DMS 273 treated with DMSO at 0.1 percent for 48 hours (cell line): ENCODE measurements at places on chromosomes 6 and 20.

- DNase-seq = no peak
Observed at GRCh38 chr6:27809067-27809938, 102.9 kb downstream of the OR2B2 start.

DNA sequence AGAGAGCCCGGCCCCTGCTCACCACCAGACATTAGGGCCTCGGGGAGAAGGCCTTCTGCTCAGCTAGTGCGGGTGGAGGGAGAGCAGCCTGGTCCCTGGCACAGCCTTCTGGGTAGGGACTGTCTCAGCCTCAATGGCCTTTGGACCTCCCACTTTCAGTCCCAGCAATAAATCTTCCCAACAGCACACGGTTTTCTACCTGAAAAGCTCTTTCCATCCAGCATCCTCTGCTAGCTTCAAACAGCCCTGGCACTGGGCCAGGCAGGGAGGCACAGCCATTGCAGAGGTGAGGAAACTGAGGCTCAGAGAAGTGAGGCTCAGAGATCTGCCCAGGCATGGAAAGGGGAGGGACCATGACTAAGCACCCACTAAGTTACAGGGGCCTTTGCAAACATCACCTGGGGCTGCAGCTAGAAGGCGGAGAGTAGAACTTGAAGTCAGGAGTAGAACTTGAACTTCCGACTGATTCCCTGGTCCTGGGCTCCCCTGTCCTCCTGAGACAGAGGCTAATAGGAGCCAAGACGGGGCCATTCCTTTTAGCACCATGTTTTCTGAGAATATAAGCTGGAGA is 43.9 kb upstream of the NOL4L start:
- DNase-seq = no peak

DNA sequence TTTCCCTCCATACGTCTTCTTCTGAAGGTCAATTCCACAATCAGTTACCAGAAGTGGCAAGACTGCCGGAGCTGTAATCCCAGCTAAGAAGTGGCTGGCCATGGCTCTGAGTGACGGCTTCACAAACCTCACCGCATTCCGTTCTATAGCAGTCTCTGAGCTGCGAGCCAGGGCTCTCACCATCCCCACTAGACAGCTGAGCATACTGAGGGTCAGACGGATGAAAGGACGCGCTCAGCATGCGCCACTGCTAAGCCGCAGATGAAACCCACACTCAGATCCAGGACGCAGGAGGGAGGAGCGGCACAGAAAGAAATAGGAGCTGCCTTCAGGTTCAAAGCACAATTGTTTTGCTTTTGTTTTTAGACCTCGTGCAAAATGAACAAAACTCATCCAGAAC is 97.9 kb downstream of the ANKRD60 start:
- DNase-seq = no peak

DNA sequence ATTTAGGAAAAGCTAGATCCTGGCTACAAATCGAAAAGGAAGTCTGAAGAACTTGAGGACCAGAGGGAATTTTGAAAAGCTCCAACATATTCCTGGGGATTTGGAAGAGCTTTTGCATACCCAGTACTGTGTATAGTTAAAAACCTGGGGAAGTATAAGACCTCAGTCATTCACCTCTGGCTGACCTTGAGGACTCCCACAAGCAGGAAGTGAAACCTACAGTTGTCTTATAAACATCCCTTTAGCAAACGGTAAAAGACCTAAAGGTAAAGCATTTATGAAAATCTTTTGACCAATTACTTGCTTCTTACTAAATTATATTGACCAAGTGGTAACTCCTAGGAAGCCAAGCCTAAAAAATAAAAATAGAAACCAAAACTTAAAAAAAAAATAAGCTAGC is 175.0 kb downstream of the HAO1 start:
- DNase-seq = no peak

- DNase-seq = peak; percentile 47
Observed at GRCh38 chr6:99119109-99120031, 171.6 kb upstream of the FBXL4 start.

- no peak for DNase-seq
Observed at GRCh38 chr6:49336514-49337131, 126.4 kb downstream of the MMUT start.

- DNase-seq = no peak
Observed at GRCh38 chr6:144317736-144318135, 32.6 kb downstream of the UTRN start.

DNA sequence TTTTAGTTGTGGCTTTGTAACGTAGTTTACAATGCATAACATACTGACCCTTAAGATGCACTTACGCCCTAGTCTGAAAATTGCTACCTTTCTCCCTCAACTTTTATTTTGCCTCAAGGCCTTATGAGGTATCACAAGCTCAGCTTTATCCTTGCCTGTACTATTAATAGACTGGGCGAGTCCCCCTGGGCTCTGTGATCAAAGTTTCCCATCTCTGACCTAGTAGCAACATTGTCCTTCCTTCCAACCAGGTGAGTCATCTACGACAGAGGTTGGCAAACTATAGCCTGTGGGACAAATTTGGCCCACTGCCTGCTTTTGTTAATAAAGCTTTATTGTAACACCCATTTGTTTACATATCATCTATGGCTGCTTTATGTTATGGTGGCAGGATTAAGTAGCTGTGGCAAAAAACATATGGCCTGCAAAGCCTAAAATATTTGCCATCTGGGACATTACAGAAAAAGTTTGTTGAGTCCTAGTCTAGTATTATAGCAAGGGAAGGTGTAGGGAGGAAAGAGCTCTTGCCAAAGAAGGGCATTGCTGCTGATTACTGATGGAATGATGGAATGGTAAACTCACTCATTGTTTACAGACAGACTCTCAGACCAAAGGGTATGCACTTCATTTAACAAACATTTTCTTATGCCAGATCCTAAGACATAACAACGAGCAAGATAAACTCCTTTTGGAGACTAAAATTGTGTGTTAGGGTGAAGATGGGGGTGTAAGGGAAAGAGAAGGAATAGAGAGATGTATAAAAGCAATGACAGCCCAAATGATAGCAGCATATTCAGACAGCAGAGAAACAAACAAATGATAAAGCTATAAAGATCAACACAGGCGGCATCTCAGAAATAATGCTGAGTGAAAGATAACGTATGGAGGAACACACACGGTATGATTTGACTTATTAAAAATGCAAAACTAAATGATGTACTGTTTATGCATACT is 74.2 kb downstream of the SLC22A23 start:
- no peak for DNase-seq

DNA sequence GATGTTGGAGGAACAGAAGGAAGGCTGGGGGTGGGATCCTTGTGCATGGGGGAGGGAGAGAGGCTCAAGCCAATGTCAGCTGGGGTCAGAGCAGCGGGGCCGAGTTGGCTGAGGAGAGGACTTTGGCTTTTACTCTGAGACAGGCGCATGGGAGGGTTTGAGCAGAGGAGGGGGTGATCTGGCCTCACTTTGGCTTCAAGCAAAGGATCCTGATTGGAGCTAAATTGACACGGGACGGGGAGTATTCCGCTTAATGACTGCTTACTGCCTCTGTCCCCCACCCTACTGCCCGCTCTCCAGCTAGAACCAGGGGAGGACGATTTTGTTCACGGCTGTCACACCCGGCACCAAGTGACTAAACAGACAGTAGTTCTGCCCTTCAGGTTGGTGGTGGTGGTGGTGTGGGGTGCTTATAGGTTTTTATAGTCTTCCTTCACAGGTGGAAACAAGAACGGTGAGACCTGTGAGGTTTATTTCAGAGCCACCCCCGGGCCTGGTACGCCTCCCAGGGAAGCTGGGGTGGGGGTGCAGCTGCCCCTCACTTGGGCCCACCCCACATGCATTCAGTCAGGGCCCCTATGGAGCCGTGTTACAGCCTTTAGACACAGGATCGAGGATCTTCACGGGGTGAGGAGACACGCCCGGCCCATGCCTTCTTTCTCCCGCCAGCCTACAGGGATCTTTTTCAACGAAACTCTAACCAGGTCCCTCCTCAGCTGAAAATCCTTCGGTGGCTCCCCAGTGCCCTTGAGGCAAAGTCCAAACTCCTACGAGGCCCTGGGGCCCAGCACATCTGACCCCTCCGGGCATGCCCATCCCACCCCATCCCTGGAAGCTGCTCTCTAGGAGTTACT is 1.3 kb upstream of the SNAI1 start:
- DNase-seq = no peak

- DNase-seq = no peak
Observed at GRCh38 chr6:101662111-101662897, 268.8 kb downstream of the GRIK2 start.

DNA sequence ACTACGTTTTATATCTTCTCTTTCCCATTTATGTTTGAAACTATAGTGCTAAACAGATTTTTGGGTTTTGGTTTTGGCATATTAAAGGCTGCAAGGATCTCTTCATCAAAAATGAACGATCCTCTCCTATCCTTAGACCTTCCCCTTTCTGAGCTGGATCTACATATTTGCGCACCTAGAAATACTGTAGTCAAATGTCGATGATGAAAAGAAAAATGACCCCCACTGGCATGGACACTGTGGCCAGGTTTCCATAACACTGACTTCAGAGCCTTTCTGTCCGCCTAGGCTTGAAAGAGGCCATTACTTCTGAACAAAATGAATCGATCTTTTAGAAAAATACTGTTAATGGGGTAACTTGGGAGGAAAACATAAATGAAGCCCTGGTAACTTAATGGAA is 5.8 kb downstream of the FLRT3 start:
- no peak for DNase-seq

DNA sequence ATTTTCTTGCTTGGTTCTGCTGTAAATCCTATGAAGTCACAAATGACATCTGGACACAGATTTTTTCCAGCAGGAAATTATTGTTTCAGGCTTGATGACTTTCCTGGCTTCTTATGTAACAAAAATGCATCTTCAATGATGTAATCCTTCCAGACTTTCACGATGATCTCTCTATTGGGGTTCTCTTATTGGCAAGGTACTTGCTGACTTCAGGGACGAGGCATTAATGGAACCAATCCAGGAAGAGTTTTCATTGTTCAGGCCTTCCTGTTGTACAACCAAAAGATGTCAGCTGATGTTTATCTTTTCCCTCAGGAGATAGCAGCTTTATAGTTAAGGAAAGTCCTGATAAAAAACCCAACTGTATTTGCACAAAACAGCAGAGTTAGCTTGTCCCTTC is 118.5 kb upstream of the MMS22L start:
- DNase-seq = no peak

DNA sequence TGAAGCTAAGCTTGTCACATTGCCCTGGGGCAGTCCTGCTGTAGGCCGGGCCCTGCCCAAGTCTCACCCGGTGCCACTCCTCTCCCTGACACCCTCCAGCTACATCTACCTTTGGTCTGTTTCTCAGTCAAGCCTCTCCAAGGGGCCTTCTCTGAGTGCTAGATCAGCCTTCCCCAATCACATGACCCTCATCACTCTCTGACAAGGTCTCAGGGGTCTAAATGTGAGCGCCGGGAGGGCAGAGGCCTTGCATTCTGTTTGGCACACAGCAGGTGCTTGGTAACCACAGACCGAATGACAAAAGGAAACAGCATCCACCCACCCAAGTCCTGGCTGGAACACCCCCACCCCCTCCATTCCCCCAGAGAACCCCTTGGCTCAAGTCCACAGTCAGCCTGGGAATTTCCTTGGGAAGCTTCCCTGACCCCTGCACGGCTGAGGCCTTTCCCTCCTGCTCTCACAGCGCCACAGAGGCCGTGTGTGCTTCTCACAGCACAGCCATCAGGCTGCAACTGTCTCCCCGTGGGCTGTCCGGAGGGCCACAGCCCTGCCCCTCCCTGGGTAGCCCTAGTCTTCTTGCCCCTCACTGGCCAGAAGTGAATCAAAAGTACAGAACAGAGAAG is 32.9 kb downstream of the PKIG start:
- DNase-seq = no peak

DNA sequence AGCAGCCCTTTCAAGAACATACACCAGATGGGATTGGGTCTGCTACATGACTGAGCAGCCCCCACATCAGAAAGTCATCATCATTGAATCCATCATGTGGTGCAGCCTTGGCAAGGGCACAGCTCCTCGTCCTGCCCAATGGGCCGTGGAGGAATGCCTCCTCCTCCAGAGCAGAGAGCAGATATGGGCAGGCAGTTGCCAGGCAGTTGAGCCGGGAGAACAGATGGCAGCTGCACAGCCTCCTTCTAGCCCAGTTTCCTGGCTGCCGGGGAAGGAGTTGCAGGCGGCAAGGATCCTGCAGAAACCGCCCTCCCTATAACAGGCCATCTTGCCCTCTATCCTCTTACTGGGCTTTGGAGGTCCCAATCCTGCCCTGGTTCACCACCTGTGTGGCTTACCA is 11.9 kb upstream of the ZFAND3 start:
- peak; percentile 99 for DNase-seq

DNA sequence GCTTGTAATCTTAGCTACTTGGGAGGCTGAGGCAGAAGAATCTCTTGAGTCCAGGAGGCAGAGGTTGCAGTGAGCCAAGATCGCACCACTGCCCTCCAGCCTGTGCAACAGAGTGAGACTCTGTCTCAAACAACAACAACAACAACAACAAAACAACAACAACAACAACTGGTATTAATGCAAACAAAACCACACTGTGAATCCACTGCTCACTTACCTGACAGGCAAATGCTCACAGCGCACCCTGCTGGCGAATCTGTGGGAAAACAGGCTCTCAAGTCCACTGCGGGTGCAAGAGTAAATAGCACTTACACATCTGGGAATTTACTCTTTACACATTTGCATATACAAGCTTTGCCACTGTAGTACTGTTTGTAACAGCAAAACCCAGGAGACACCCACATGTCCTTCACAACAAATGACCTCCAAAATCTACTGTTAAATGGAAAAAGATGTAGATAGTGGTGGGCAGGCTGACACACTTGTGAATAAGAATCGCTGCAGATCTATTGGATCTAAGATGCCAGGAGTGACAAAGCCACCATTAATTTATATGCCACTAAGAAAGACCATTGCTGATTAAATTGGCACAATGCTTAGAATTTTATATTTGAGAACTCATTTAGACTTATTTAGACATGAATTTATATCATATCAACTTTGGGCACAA is 29.3 kb downstream of the NSFL1C start:
- peak; percentile 41 for DNase-seq

GRCh38 chr6:50714487-50715379 is 1.4 kb downstream of the TFAP2D start:
- DNase-seq = no peak

- no peak for DNase-seq
Observed at GRCh38 chr6:34157236-34157830, 11.4 kb upstream of the GRM4 start.

DNA sequence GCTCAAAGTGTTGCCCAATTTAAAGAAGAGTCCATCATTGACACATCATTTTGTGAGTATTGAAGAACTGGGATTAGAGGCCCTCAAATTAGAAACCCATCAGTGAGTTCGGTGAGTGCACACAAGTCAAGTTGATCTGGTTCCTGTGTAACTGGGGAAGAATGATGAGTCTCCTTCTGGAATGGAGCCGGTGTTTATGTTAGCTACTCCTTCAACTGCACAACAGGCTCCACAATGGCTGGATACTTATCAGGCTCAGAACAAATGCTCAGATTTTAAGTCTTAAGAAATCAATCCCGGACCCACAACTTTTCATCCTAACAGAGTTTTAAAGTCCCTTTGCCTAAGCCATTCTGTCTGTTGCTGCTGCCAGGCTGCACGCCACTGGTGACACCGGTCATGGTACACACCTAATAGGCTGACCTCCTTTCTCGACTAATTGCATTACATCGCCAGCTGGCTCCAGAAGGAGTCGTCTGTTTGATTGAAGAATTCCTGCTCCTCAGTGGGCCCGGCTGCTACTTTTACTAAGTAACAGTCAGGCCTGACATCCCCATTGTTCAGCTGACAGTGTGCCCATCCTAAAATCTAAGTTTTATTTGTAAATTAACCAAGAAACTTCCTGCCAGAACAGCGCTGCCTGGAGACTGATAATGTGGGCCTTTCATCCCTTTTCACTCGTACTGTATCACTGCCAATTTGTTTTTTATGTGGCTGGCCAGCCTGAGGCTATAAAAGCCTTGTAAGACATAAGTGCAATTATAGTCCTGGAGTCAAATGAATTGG is 130.4 kb downstream of the INSM1 start:
- DNase-seq = no peak
